ENCODE measurements at places on chromosomes 12 and 14. TPM values are rescaled to one million over a fixed set of nuclear protein-coding genes. Genes with fewer than 3 reads are reported as not detected.

- peak; percentile 83 for DNase-seq
Observed at GRCh38 chr12:104604070-104604994, 147.6 kb downstream of the CHST11 start.

DNA sequence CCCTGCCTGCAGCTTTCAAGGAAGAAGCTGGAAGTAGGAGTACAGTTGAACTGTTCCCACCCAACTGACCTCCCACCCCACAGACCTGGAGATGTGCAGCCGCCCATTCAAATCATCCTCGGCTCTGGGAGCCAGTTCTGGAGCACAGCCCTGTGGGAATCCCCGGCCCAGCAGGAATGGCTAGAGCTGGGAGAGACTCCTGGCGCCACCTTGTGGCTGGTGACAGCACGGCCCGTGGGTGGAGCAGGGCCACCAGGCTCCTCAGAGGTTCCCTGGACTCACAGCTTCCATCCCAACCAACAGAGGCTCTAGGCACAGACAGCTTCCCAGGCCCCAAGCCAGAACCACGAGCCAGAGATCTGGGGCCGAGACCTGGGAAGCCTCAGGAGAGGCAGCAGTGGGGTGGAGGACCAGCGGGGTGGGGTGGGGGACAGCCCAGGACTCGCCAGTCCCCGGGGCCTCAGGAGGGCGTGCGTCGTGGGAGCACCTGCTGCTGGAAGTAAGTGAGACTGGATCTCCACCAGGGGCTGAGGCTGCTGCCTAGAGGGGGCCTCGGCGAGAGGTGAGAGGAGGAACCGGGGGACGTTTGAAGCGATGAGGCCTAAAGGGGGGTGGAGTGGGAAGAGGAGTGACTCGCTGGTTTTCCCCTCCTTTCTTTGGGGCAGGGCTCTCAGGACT, 43.4 kb downstream of the RNF34 start:
- DNase-seq, result no peak

GRCh38 chr12:132887513-132888351, at the start of gene CHFR:
Gene CHFR, minus strand, starts transcription at chr12:132887605. Its CDS starts 277 bp downstream, at chr12:132887328.
- DNase-seq, result peak; percentile 76

DNA sequence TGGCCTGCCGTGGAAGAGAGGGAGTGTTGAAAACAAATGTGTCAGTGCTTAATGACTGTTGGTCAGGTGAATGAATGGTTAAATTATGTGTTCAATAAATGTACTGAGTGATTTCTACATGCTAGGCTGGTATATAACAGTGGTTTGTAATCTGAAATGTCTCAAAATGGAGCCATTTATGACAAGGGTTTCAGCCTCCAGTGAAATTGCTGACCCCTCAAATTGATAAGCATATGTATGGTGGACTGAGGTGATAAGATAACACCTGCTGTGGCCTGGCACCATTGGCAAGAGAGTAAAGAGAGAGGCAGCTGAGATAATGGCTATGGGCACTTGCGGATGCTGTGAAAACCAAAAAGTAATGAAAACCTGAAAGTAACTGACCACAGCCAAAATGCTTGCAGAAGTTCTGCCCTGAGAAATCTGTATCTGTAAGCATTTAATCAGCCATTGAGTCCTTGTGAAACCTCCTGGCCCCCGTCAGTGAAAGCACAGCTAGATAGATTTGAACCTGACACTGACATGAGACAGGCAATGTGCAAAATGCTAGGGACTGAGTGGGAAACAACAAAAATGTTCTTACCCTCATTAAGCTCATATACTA, 1.4 kb upstream of the BCAT1 start:
- no peak for DNase-seq

DNA sequence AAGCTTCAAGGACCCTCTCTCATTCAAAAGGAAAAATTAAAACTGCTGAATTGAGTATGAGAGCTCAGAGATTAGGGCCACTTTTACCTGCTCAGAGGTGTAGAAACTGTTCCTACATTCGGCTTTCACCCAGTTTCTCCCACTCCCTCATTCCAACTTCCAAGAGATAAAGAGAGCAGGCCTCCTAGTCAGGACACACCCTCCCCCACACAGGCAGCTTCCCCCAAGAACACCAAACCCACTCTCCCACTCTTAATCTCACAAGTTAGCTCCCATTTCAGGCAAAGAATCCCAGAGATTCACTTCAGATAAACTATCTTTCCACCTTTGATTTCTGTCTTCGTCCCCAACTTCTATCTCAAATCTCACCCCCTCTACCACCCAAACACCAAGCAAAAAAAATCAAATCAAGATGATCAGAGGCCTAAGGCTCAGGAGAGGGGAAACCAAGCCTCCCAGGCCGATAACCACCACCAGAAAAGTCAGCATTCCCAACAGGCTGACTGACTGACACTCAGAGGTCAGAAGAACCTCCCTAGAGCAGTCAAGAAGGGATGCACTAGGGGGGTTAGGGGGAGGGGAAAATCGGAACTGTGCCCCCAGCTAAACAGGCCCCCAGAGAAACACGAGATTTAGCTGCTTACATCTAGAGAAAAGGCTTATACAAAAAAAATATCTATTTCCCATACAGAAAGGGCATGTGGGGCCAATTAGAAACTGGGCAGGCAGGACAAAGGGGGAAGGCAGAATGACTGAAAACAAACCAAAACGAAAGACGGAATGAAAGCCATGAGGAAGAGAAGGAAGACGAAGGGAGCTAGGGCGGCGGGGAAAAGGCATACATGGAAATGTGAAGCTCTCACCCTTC, 13.2 kb upstream of the CDH24 start:
- no peak for DNase-seq

- peak; percentile 44 for DNase-seq
Observed at GRCh38 chr14:93285044-93285443, 47.8 kb downstream of the BTBD7 start.

The KRT86 gene
- 2.2 TPM for total RNA-seq

DNA sequence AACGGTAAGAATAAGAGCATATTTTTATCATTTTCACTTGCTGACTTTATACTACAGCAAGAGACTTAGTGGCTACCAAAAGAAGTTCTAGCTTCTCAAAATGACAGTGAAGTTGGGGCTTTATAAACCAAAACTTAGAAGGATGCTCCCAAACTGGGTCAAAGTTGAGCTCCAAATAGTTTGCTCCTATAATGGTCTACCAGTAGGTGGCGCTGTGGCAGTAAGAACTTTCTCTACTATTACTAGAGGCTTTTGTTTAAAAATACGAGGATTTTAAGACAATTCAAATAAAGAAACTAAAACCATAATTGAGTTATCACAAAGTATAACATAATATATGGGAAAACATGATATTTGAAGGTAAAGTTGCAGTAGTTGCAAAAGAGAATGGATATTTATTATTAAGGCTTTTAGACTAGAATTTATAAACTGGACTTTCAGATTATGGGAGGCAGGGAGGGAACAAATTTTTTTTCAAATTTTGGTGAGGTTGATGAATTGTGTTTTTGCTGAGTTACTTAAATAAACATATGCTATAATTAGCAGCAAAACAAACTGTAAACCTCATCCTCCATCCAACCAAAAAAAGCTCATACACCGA, 75.0 kb downstream of the TGFB3 start:
- no peak for DNase-seq

The PRH1 gene
- 4.3 TPM for total RNA-seq

GRCh38 chr12:104576980-104577580, 120.3 kb downstream of the CHST11 start:
- no peak for DNase-seq

GRCh38 chr14:102481371-102481770, 28.2 kb downstream of the ANKRD9 start:
- no peak for DNase-seq

GRCh38 chr12:122144885-122145284, 29.1 kb downstream of the IL31 start:
- DNase-seq, result no peak

All from epithelial cell of proximal tubule (primary cell).